Esophagus muscularis mucosa (tissue), 4 donors: ENCODE measurements at places on chromosomes 7 and 10. TPM values are rescaled to one million over a fixed set of nuclear protein-coding genes. Genes with fewer than 3 reads are reported as not detected.

UBE2D4 gene
- 26.2 TPM for total RNA-seq

PLAU gene
- total RNA-seq: 5.6 TPM

LRRC18 gene
- not detected for total RNA-seq

NACAD gene
- total RNA-seq: 14.1 TPM

AP5Z1 gene
- total RNA-seq: 32.0 TPM

ERVW-1 gene
- total RNA-seq: not detected

XRCC2 gene
- total RNA-seq: 0.57 TPM
